ENCODE measurements at places on chromosomes 1 and 21. TPM values are rescaled to one million over a fixed set of nuclear protein-coding genes. Genes with fewer than 3 reads are reported as not detected.

Gene LCE2C
- 0.34 TPM for total RNA-seq

Gene CTNNBIP1
- 150 TPM for total RNA-seq

Gene KRTAP19-1
- total RNA-seq: not detected

Gene CGN
- 3.6 TPM for total RNA-seq

Gene LAMC2
- total RNA-seq: 7,314 TPM

Gene FCGR2B
- not detected for total RNA-seq

Gene LRRC71
- not detected for total RNA-seq

Gene KCND3
- 0.10 TPM for total RNA-seq

Gene PPCS
- 52.2 TPM for total RNA-seq

Gene OR2L8
- total RNA-seq: not detected

Gene HRNR
- not detected for total RNA-seq

Gene GRIK1
- not detected for total RNA-seq

Gene CFAP126
- not detected for total RNA-seq

Gene OLFML2B
- 0.31 TPM for total RNA-seq

Gene PATJ
- 39.1 TPM for total RNA-seq

Gene LRRC52
- total RNA-seq: not detected

Gene SMPDL3B
- 0.48 TPM for total RNA-seq

Gene TDRD5
- not detected for total RNA-seq

Gene AMY1C
- total RNA-seq: not detected

Gene OXCT2
- 0.20 TPM for total RNA-seq

Gene TPTE
- total RNA-seq: not detected

Gene TMPRSS3
- not detected for total RNA-seq

Gene CD2
- not detected for total RNA-seq

Gene MAP3K21
- total RNA-seq: 10.2 TPM

Gene IGSF5
- total RNA-seq: not detected

Gene PRKAA2
- total RNA-seq: 0.18 TPM

Gene NFASC
- total RNA-seq: 0.41 TPM

Gene SELP
- not detected for total RNA-seq

Gene TRIM62
- total RNA-seq: 4.4 TPM

Gene OLIG1
- total RNA-seq: not detected

Gene MIXL1
- total RNA-seq: not detected

Gene SKI
- 24.6 TPM for total RNA-seq

Gene ITPKB
- 11.7 TPM for total RNA-seq

Gene LCE2A
- total RNA-seq: 0.71 TPM

Gene KCNE1
- 0.11 TPM for total RNA-seq
